ENCODE measurements at places on chromosomes 4 and X. TPM values are rescaled to one million over a fixed set of nuclear protein-coding genes. Genes with fewer than 3 reads are reported as not detected.

The ENPEP gene
- total RNA-seq = not detected

The KANTR gene
- 25.1 TPM for total RNA-seq

GRCh38 chrX:20309806-20310205 is 43.1 kb upstream of the RPS6KA3 start:
- no peak for DNase-seq

GRCh38 chr4:19925516-19925915 is 326.2 kb upstream of the SLIT2 start:
- DNase-seq = no peak

DNA sequence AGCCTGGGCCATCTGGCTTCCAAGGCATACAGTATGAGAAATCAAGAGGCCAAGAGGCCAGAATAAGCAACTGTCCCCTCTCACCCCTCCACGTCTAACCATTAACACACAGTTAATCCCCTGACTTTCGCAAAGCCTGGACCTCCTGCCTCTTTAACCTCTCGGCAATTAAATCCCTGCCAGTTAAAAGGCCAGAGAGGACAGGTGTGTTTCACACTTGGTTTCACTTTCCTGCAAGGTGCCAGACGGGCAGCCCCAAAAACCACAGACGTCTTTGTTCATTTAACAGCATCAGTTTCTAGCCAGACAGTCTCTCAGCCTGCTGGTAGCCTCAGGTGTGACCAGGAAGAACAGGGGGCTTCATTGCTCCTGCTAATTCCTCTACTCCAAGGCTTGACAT is 91.1 kb upstream of the KIT start:
- DNase-seq = no peak

GRCh38 chr4:100022792-100023222 is 72.7 kb upstream of the H2AZ1 start:
- DNase-seq = no peak
